NCI-H1436 (cell line): ENCODE measurements at places on chromosomes 2 and 18.
A peak's percentile ranks its signal among the peaks of the same experiment; 100 is the strongest.

GRCh38 chr2:104290566-104290891 is 563.4 kb upstream of the POU3F3 start:
- no peak for DNase-seq

DNA sequence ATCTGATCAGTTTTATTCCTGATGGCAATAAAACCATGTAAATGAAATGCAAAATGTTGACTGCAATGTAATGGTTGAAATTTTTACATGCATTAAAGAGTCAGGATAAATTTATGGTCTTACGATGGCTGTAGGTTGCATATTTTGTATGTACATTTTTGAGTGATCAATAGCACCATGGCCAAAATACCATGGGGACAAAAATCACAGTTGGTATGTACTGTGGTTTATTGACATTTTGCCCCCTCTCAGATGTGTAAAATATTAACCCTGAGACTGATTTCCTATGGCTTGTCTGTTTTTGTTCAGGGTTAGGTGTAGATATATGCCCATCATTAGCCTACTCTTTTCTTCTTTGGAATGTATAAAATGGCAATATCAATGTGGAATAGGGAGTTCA is 138.1 kb downstream of the PARD3B start:
- no peak for DNase-seq

GRCh38 chr2:118611691-118612090 is 235.8 kb downstream of the EN1 start:
- no peak for DNase-seq

DNA sequence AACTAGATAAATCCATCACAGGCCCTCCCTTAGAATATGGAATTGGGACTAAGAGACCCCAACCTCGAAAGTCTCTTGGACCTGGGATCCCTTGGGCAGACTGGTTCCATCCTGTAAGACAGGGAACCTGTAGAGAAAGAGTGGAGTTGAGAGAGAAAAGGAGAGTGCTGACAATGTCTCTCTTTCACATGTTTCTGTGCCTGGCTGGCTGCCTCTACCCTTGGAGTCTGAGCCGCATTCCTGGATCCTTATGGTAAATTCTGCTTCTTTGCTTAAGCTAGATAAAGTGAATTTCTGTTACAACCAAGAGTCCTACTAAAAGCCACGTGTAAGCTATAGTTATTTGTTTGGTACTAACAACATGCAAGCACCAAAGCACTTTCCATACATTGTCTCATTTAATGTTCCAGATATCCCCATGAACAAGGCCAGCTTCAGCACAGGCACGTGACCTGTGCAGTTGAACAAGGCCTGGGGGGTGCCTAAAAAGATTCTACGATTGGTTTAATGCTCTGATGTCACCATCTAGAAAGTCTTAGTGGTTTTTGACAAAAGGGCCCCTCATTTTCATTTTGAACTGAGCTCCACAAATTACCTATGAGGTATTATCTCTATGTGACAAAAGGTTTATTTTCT is 2.1 kb upstream of the PUM2 start:
- no peak for DNase-seq

DNA sequence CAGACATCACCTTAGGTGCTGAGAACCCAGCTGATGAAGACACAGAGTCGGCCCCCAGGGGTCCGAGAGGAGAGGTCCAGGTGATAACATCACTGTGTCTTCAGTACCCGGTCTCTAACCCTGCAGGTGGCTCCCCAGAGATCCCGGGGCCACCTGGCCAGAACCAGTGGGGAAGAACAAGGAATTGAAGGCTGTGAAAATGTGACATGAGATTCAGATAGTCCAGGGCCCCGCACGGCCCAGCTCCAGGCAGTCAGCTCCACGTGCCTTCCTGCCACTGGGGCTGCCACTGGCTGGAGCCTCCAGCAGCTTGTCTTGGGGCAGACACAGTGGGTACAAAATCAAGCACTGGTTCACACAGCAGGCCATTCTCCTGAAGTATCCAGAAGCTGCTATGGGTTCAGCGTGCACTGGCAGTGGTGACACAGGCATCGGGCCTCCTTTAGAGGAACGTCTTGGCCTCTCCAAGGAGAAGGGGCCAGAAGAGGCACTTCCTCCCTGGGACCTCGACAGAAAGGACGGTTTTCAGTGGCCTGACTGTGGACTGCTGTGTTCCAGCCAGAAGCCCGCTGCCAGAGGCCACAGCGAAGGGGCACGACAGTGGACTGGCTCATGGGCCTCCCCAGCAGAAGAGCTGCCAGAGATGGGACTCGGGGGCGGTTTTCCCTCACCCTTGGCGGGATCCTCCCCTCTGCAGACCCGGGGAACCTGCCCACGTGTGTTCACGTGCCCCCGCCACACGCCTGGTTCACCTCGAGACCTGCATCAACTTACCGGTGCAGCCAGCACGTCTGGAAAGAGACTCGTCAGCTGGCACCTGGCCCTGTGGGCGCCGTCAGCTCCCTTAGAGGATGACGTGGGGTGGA is 150.4 kb downstream of the HDAC4 start:
- DNase-seq: no peak

GRCh38 chr2:142914507-142915313 is 37.2 kb downstream of the KYNU start:
- DNase-seq: no peak

- DNase-seq: peak; percentile 15
These were observed 19.6 kb downstream of the TUBB6 start for GRCh38 chr18:12327510-12328178.

GRCh38 chr18:70126832-70127231 is 78.7 kb downstream of the RTTN start:
- peak; percentile 2 for DNase-seq

- DNase-seq: no peak
These were observed 213.1 kb upstream of the MC4R start for GRCh38 chr18:60585670-60586069.

GRCh38 chr2:40363631-40364030 is 88.3 kb downstream of the SLC8A1 start:
- peak; percentile 37 for DNase-seq

DNA sequence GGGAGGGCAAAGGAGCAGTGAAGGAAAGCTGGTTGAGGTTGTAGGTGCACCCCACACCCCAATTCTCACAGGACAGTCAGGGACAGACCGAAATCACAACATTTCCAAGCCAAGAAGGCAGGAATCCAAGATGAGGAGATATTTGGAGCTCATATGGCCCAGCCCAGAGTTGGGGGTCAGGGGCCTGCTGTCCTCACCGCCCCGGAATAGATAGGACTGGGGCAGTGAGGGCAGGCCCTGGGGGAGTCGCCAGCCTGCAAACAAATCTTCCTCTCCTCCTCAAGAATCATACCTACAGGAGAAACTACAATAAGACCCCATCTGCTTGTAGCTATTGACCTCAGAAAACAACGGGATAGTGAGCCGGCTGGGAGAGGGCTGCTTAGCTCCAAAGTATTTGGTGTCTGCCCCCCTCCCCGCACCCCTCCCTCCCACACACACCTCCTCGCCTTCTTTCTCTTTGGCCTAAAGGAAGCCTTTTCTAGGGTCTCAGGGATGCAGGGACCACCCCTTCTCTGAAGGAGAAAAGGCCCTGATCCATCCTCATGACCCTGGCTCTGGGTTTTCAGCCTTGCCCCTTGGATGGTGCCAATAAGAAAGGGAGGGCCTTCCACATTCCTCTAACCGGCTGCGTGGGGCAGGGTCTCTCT is 3.8 kb downstream of the EN1 start:
- DNase-seq: no peak

DNA sequence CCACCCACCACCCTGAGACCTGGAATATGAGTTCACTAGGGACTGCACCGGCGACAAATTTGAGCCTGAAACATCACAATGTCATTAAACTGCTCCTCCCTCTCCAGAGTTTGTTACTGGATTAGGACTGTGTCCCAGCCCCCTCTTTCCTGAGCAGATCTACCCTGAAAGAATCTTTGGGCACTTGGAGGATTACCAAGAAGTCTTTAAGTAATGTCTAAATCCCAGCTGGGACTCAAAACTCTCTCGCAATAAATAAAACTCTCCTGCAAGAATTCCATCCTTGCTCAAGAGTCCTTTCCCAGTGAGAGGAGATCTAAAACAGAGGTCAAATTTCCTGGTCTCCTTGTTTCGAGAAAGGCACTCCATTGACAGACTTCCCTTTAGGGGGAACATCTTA is 20.9 kb downstream of the GKN2 start:
- no peak for DNase-seq
